ENCODE measurements at places on chromosomes 6 and 20.

DNA sequence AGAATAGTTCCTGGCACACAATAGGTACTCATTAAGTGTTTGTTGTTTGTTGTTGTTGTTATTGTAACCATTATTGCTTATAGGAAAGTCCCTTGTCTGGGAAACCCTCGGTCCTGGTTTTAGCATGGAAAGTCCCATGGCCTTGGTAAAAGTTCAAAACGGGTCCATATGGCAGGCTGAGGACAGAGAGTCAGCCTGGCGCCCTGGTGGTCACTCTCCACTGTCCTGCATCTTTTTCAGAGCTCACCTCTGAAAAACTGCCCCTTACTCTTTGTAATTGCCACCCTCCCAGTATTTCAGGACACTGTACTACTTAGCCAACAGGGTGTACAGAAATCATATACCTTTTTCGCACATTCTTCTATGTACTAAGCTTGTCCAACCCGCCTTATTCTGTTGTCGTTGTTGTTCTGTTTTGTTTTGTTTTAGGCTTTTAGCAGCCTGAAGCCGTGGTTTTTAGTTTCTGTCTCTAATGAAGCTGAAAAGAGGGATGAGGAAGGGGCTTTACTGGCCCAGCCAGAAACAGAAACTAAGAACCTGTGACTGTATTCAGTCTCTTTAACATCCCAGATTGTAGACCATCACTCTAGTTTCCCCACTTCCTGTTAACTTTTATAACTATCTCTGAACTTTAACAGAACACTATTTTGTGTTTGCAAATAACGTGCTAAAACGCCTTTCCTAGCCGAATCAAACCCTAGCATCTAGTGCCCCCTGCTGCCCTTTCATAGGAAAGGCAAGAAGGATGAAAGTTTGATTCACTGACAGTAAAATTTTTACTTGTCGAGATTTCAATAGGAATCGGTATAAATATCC, 7.6 kb upstream of the TMEM14A start:
- peak; percentile 79 for DNase-seq

DNA sequence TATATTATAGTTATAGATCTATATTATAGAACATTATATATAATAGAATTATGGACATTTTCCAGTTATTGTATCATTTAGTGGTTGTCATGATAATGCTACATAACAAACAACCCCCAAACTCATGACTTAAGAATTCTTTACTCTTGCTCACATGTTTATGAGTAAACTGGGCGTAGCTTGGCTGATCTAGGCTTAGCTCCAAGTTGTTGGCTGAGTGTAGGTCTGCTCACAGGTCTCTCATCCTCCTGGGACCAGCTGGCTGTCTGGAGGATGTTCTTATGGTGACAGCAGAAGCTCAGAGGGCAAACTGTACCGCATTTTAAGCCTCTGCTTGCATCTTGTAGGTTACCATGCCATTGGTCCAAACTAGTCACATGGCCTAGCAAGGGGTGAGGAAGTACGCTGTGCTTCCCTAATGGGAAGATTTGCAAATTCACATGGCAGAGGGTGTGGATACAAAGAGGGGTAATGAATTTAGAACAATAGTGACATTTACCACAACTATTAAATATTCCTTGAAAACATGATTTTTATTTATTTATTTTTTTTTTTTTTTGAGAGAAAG, 34.2 kb downstream of the ARHGAP40 start:
- peak; percentile 67 for DNase-seq

DNA sequence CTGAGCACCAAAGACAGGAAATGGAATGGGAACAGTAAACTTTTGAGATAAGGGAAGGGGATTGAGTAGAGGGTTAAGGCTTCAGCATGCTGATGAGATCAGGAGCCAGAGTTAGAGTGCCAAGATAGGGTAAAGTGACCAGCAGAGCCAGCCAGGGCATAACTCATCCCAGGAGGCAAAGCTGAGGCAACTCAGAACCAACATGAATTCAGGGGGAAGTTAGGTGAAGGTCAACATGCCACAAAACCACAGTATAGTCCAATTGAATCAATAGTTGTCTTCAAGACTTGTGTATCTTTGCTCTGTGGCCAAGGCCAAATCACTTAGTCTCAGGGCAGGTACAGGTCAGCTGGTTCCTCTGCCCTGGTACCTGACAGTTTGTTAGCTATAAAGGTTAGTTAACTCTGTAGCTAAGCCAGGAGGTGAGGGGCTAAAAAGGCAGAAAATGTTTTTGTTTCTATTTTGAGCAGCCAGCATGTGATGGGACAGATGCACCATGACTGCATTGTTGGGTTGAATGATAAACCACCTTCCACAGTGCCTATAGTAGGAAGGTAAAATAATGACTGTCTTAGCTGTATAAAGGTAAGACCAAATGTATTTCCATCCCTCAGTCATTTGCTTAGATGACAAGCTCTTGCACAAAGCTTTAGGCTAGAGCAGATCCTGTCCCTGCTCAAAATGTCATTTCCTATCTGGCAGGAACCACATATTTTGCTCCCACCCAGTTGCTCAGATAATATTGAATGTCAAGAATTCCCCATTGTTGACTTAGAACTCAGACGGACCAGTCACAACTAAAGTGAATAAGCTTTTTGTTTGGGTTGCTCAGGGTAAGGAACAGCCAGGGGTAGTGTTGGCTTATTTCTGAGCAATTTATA, 15.8 kb downstream of the RNF8 start:
- peak; percentile 9 for DNase-seq

- no peak for DNase-seq
These were observed 427 bp upstream of the NFKBIE start for GRCh38 chr6:44265722-44266233.

GRCh38 chr6:4773181-4773580, 3.0 kb upstream of the CDYL start:
- DNase-seq: no peak

GRCh38 chr6:22412994-22413393, 116.2 kb upstream of the PRL start:
- DNase-seq: no peak

GRCh38 chr6:109693111-109693510, 2.0 kb downstream of the FIG4 start:
- DNase-seq: no peak
